Stimulated activated CD8-positive, alpha-beta memory T cell treated with anti-CD3 and anti-CD28 coated beads, Interleukin-2, amount 100 ng/mL, for 48 hours (primary cell): ENCODE measurements at places on chromosomes 12 and 14.

DNA sequence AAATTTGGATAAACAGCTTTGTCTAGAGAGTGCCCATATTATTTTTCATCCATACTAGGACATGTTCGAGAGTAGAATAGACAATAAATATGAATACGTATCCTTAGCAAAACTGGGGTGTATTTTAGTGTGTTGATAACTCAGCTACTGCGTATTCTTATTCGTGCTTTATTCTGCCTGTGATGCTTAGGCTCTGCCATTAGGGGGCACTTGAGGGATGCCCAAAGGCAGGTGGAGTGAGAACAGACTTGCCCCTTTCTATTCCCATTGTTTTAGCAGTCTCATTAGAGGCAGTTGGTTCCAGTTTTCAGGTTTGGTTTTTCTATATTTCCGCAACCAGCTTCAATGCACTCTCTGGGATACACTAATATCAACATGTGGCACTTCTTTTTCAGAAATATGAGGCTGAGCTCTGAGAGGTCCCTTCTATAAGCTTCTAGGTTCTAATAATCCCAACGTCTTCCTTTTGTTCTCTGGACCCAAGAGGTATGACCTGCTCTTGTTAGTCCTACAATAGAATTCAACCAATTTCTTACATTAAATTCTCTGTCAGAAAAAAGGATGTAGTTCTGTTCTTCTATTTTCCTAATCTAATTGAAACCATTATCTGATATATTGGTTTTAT lies 985.7 kb upstream of the FBXO33 start:
- no peak for DNase-seq

GRCh38 chr12:119829439-119829838 lies 47.7 kb downstream of the CIT start:
- no peak for DNase-seq

- DNase-seq = no peak
These were observed 1.9 kb downstream of the GNG2 start for GRCh38 chr14:51862176-51862796.

GRCh38 chr12:93896427-93896826 lies 219.3 kb downstream of the CRADD start:
- no peak for DNase-seq

- no peak for DNase-seq
These were observed 99.8 kb downstream of the TGFB3 start for GRCh38 chr14:75881994-75882393.

DNA sequence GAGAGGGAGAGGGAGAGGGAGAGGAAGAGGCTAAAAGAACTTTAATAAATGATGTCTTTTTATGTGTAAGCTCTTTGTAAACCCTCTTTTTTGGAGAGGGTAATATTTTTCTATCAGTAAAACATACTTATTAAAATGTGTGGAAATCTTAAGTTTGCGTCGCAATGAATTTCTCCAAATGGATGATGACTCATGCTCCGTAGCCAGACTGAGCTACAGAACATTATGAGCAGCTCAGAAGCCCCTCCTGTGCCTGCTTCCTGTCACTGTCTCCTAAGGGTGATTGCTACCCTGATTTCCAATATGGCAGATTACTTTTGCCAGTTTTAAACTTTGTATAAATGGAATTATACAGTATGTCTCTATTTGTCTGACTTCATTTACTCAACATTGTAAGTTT lies 13.0 kb upstream of the PYGL start:
- DNase-seq = no peak

DNA sequence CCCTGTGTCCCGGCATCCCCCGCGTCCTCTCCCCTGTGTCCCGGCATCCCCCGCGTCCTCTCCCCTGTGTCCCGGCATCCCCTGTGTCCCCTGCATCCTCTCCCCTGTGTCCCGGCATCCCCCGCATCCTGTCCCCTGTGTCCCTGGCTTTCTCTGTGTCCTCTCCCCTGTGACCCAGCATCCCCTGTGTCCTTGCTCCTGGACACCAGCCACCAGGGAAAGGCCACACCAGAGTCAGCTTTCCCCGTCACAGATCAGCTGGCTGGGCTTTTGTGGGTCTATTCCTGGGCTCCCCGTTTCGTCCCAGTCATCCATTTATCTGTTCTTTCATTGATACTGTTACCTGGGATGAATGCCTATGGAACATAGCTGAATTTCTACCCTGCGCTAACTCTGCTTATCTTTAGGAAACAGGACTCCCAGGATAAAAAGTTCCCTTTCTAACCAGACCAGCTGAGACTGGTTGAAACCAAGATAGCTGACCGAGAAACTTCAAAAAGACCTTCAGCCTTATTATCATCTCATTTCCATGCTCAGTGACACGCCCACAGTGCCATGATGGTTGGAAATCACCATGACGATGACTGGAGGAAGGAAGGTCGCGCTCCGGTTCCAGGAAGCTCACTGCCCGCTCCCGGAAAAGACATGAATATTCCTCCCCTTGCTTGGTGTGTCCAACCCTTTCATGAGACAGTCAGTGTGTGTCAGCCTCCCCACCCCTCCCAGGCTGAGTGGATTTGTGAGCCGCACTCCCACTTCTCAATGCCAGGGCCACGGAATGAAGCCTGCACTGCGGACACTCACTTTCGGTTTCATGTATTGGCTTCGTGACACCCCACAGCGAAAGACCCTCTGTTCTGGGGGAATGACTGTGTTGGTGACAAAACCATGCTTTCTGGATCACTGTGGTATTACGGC lies 276.4 kb upstream of the SFSWAP start:
- DNase-seq = no peak

DNA sequence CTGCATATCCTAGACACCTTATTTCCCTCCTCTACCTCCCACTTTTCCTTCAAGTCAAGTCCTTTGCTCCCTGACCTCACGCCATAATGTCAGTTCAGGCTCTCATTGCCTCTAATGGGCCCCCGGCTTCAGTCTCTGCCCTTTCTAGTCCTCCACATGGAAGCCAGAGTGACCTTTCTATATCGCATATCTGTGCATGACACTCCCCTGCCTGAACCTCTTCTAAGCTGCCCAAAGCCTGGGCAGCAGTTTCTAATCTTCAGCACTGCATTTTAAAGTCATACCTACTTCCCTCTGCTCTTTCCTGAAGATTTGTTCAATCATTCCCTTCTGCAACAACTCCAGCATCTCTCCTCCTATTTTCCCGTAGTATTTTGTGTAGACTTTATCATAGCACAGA lies 45.5 kb downstream of the ESR2 start:
- no peak for DNase-seq

DNA sequence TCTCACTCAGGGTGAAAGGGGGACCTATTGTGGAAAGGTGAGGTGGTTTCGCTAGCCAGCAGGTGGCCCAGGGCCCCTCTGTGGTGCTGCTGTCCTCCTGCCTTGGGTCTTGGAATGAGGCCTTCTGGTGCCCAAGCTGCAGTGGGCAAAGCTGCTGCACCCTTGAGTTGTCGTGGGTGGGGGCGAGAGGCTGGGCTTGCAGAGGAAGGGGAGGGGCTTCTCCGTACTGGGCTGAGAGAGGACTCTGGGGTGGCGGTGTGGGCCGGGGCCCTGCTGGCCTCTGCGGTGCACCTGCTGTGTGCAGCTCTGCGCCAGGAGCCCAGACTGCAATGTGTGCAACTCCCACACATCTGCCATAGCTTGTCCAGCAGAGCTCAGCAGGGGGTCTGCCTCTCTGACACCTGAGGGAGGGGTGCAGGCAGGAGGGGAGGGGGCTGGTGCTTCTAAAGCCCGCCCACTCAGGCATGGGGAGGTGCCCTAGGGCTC lies 145.8 kb downstream of the KIF26A start:
- no peak for DNase-seq

- DNase-seq = no peak
These were observed 4.9 kb downstream of the SVOP start for GRCh38 chr12:109016016-109016415.

- peak; percentile 4 for DNase-seq
These were observed 217.4 kb upstream of the RTL1 start for GRCh38 chr14:101120641-101121507.

GRCh38 chr12:20211981-20212421 lies 156.3 kb upstream of the PDE3A start:
- DNase-seq = no peak
